ENCODE measurements at places on chromosomes 6 and 20.

DNA sequence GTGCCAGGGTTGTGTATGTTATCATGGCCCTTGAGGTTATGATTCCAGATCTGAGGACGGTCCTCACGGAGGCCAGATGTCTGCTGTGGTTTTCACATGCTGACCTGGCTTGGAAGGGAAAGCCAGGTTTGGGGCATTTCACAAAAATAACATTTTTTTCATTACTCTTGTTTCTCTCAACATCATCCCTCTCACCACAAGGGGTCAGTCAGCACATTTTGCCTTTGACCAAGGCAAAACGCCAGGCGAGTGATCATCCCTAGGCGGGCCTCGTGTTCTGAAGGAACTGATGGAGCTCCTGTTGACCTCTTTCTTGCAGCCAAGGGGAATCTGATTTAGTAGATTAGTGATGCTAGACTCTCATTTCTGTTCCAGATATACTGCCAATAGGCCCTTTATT, 133.5 kb downstream of the TBC1D7 start:
- no peak for DNase-seq

- DNase-seq = peak; percentile 96
Observed at GRCh38 chr6:117615750-117616390, 13.6 kb upstream of the GOPC start.

- DNase-seq = no peak
Observed at GRCh38 chr6:136127873-136128272, 122.2 kb downstream of the MTFR2 start.

- no peak for DNase-seq
Observed at GRCh38 chr20:62362991-62363919, 3.9 kb downstream of the LAMA5 start.

- DNase-seq = no peak
Observed at GRCh38 chr20:38927902-38928578, 1.8 kb downstream of the FAM83D start.

GRCh38 chr6:48378884-48379407, 267.9 kb upstream of the PTCHD4 start:
- no peak for DNase-seq

GRCh38 chr6:132490024-132490423, 22.9 kb downstream of the STX7 start:
- no peak for DNase-seq

DNA sequence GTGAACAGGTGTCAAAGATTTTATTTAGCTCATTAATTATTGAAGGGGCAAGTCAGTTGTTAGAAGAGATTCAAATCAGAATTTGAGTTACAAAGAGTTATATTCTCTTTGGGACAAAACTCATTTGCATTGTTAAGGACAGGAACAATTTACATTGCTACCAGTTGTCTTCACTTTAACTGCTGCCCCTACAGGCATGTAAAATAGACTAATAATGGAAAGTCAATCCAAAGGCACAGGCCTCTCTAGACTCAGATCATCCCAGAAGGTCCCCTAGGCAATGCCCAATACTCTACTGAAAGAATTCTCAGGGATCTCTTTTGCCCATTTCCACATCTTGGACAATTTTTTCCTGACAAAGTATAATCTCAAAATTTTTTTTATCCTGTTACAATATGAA, 95.7 kb downstream of the SCP2D1 start:
- no peak for DNase-seq

DNA sequence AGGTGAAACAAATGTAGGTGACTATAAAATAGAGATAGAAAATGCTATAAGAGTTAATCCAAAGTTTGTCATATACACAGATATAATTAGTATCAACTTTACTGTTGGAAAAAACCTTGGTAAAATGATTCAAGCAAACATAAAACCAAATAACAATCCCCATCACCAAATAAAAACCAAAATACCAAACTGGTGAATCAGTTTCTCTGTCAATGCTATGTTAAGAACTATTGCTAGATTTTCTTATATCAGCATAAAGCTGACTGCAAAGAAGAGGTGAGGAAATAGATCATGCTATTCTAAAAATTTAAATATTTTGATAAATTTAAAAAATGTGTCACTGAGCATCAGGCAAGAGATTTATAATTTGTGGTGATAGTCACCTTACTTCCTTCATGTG, 658.4 kb downstream of the PHF3 start:
- no peak for DNase-seq

DNA sequence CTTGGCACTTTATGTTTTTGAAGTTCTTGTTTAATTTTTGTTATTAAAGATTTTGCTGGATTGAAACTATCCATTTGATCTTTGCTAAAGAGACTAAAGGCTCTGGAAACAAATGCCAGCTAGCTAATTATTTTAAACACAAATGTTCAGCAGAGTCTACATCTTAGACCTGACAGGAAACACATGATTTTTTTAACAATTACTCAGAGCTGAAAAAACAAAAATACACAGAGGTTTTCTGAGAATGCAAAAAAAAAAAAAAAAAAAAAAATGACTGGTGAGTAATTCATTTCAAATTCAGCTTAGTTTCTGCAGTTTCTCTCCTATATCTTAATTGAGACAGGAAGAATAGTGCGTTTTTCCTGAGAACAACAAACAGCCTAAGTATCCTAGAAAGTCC, 448.0 kb downstream of the TENT5A start:
- no peak for DNase-seq

GRCh38 chr6:136586295-136586694, 36.1 kb upstream of the MAP7 start:
- DNase-seq = peak; percentile 54

DNA sequence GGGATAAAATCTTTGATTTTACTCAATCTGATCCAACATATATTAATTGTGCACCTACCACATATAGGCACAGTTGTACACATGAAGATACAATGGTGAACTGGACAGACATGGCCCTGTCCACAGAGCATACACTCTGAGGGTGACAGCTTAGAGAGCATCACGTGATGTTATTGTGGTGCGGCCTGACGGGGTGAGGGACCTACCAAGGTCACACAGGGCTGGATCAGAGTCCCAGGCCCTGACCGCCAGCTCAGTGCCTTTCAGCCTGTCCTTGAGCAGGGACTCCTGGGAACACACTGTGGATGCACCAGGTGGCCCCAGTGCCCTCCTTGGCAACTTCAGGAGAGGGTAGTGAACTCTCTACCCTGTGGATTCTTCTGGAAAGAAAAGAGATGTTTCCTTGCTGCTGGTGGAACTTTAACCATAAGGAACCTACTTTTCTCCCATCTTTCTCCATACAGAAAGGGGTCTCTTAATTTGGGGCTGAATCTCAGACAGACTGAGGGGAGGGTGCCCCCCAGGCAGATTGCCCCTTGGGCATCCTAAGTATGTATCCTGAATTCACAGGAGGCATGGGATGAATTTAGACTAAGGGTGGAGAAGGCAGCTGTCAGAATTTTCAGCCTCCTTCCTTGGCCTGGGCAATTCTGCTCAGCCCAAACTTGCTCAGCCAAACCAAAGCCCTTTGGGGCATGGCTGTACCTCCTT, 26.5 kb downstream of the PCK1 start:
- no peak for DNase-seq

- peak; percentile 60 for DNase-seq
Observed at GRCh38 chr6:26217714-26218075, 130.5 kb downstream of the HFE start.

DNA sequence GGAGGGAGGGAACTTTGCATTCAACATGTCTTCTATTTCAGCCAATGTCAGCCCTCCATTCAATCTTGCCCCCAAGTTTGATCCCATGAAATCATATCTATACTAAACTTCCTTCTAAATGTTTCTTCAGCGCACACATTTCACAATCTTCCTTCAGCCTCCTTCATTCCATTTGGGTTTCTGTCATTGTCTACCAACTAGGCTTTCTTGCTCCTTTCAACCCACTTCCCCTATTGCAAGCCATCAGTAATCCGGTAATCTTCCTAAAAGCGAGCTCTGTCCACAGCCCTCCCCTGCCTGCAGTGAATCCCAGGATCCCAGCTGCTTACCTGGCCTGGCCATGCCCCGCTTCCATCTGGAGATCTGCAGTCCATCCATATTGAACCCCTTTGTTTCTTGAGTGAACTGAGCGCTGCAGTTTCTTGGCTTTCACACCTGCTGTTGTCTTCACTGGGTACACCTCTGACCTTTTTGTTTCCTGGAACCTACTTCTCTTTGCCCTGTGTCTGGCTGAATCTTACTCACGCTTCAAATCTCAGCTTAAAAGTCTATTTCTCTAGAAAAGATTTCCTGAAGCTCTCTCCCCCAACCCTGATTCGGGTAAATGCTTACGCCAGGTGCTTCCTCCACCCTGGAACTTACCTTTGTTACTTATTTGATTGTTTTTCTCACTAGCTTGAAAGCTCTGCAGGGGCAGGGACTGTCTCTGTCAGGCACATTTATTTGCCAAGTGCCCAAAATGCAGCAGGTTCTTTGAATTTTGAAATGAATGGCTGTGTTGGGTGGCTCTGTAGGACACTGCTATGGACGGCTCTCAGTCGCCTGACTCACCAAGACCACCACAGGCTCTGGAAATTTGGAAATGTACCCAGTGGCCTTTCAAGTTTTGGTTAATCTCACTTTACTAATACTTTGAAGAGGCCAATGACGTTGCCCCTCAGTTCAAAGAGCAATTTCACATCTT, 50.3 kb downstream of the ADTRP start:
- DNase-seq = no peak

DNA sequence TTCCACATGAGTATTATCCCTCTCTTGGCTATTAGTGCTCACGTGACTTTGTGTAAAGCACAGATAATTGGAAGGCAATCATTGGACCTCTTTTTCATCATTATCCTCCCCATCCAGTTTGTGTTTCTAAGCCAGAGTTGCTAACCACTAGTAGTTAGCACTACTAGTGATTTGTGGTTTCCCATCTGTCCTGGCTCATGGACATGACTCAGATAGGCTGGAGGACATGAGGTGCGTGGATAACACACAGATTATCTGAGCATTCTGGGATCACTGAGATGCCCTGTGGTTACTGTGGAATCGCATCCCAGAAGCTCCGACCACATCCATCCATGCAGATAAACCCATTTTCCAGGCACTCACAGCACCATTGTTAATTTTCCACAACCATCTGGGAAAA, 123.8 kb upstream of the NAA20 start:
- no peak for DNase-seq

DNA sequence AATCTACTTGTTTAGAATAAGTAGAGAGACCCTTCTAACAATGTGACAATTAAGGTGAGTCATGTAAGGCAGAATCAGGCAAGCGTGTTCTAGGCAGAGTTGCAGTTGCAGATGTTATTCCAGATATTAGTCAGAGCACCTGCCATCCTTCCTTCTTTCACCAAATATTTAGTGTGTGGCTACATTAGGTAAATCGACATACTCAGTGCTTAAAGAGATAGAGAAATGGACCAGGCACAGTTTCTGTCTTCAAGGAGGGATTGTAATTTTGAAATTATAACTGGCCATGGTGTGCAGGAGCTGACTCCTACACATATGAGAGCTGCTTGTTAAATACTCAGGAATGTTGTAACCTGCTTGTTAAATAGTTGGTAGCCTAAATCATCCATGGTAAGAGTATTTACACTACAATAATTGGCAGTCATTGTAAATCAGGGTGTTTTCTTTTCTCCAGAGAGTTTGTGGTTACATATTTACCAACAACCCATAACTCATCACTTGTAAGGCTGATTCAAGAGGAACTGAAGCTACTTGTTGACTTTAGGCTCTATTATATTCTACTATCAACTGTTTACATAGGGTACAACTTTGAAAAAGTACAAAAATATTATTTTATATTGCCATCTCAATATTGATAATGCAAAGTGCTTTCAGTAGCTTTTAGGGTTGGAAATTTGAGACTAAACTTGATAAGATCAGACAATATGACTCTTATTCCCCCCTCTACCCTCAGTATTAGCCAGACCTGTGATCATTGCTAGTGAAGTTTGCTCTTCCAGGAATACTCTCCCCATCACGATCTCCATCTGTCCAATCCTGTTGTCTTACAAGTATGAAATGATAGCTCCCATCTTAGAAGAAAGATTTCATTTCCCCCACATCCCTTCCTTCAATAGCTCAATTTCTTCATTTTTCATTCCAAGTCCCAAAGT, 607.1 kb downstream of the COL12A1 start:
- DNase-seq = peak; percentile 63

DNA sequence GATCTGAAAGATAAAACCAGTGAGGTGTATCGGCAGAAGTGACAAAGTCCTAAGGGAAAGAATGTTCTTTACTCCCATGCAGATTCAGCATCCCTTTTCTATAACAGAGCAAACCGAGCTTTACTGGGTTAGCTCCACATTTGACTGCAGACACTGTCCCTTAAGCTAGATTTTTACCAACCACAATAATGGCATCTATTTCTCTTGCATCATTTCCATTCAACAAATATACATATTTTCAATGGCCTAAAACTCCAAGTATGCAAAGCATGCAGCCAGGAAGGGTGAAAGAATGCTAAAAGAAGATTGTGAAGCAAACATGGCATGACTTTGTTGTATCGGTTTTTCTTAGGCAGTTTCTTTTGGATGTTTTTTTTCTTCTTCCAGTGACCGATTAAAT, 255.4 kb downstream of the OGFRL1 start:
- peak; percentile 78 for DNase-seq

GRCh38 chr6:79042088-79042798, 35.8 kb downstream of the PHIP start:
- DNase-seq = no peak

DNA sequence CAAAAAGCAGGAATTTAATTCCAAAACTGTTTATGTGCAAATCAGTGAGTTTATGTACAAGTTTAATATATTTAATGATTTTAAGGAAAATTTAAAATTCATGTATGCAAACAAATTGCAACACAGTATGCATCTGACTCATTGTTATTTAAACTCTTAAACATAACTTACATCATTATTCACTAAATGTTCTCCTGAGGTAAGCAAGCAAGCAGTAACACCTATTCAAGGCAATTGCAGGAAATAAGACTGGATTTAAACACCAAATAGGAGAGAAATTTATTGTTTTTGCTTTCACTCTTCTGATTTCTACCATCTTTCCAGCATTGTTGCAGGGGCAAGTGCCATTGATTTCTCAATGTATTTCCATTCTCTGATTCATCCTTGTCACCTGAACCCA, 239.5 kb downstream of the TFAP2A start:
- no peak for DNase-seq

DNA sequence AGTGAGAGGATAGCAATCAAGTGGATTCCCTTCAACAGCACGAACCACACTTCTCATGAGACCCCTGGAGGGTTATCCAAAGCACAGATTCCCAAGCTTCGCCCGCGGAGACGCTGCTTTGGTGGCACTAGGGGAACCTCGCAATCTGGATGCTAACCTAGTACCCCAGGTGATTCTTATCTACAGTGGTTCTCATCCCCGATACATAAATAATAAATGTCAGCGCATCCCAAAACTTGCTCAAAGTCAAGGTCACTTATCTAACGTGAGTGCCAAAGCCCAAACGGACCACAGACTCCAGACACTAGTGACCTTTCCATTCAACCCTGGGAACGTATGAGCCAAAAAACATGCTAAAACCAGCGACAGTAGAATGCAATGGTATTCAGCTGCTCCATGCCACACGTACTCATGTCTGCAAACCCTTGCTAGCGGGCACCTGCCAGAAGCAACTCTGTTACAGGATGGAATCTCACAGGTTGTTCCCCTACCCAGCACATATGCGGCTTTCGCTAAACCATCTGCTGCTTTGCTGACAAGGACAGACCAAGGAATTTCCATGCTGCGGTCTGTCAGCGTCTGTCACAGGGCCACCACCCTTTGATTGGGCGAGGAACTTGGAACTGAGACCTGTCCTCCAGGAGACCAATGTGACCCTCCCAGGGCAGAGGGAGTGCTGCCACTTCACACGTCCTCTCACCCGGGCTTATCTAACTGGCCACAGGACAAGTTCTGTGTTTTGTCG, 16.8 kb downstream of the MYLK4 start:
- no peak for DNase-seq
